ENCODE measurements at places on chromosomes 5 and 9.

DNA sequence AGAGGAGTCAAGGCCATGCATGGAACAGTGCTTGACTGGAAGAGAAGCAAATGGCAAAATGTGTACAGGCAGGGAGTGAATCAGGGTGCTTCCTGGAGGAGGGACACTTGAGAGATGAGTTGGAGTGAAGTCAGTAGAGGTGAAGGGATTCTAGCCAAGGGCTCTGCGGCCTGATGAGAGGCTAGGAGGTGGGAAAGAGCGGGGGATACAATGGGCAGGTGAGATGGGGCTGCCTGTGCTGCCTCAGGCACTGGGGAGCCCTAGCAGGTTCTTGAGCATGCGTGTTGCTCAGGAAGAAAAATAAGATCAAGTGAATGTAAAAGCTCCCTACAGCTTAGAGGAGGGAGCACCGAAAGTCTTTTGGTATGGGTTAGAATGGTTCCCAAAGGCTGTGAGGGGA is 22.3 kb downstream of the ERGIC1 start:
- no peak for DNase-seq

- no peak for DNase-seq
Measured at GRCh38 chr9:132383462-132383883, 23.2 kb downstream of the TTF1 start.

GRCh38 chr5:139651853-139652787 is 4.0 kb downstream of the CXXC5 start:
- peak; percentile 67 for DNase-seq

- DNase-seq: peak; percentile 36
Measured at GRCh38 chr5:59506285-59506877, 387.1 kb downstream of the PDE4D start.

DNA sequence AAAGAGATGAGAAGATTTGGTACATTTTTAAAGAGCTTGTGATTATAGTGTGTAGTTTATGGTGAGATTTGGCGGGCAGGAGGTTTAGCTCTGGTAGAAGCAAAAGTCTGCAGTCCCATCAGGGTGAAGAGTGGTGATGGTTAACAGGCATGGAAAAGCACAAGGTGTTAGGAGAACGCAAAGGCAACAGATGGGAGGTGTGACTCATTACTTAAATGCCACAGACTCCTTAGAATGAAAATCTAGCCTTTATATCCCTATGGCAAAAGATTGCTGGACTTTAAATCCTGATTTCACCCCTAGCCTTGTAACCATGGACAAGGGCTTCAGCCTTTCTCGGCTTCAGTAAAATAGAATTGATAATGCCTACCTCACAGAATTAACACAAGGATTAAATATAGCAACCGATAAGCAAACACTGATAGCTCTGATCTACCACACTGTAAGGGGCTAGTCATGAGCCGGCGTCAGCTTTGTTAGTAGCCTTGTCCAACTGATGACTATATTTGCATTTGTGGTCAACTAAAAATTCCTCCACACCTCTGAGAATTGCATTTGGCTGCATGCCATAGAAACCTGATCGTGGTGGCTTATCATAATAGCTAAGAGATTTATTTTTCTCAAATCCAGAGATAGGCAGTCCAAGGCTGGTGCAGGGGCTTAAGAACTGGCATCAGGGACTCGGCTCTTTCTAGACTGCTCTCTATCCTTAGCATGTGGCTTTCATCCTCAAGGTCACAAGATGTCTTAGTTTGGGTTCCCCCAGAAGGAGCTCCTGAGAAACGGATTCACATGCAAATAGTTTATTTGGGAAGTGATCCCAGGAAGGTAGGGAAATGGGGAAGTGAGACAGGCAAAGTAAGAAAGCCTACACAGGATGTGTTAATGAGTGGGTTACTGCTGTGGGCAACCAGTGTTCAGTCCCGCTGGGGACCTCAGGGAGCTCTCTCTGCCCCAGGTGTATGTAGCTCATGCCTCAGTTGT is 19.6 kb downstream of the MFAP3 start:
- no peak for DNase-seq

Measured in erythroblast (primary cell).